ENCODE measurements at places on chromosomes 4 and X.

GRCh38 chr4:2393353-2394270 lies 24.8 kb downstream of the ZFYVE28 start:
- no peak for DNase-seq

DNA sequence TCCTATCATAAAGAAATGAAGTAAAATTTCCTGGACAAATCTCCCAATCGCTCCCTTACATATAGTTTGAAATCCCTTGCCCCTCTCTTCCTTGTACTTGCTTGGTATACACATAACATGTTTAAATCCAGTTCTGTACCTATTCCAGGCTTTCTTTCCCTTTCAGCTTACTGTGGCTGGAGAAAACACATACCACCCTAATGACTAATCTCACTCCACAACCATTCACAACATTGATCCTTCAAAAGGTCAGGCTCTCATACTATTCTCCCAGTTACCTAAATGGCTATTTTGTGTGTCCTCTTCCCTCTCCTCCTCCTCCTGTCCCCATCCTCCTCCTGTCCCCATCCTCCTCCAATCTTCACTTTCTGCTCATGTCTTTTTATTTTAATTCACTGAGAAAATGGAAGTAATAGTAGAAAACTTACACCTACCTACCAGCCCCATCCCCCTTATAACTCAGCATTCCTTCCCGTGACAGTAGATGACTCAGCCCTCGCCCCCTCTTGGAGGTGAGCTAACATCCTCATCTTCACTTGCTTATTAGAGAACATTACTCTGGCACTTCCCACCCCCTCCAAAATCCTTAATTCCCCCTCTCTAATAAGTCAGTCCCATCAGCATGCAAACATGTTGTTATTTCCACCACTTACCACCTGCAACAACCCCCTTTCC lies 77.5 kb downstream of the IL15 start:
- peak; percentile 8 for DNase-seq

GRCh38 chrX:38890963-38891362 lies 89.7 kb downstream of the MID1IP1 start:
- DNase-seq = no peak

DNA sequence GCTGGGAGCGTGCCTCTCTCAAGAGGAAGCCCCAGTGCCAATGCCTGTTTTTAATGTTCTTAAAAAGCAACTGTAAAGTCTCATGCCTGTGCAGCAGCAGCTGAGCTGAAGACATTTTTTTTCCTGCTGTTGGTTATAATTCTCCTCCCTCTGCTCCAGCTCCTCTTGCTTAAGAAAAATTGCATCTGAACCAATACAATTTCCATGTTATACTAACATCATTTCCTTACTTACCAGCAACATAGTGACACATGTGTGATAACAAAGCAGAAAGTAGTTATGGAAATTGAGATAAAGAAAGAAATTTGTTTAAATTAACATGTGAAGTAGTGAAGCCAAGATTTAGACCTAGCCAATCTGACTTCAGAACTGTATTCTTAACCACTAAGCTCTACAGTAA lies 101.4 kb downstream of the TBC1D19 start:
- no peak for DNase-seq

GRCh38 chrX:20313899-20314298 lies 47.2 kb upstream of the RPS6KA3 start:
- peak; percentile 48 for DNase-seq

DNA sequence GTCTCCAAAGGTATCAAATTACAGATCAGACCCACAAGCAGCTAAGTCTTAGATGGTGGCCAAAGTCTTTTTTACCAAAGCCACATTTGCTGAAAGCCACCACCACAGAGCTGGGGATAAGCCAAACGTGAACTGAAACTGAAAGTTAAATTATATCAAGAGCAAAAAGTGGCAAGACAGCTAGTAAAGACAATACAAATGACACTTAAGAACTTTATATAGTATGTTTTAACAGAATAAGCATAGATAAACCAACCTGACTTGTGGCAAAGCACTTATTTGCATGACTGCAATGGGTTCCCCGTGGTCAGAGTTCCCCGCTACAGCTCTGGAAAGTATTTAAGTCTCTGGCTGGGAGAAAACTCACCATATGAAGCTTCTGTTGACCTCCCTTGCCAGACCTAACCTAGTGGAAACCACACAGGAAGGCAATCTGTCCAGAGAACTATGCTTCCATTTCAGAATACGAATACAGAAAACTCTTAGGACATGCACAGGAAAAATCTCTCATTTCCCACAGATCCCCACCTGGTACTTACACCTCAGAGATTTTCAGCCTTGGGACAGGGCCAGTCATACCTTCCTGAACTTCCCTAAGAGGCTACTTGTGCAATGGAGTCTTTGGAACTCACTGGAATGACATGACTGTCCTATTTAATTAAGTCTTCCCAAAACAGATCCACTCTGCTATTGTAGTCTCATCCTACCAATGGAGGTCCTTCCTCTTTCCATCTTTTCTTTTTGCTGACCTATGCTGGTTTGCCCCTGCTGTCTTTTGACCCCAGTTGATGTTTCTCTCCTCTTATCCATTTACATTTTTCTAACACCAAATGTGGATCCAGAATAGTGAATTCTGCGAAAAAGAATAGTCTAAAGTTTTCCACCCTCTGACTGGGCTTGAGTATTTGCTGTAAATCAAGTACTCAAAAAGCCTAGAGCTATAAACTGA lies 225.1 kb downstream of the NR3C2 start:
- peak; percentile 12 for DNase-seq

DNA sequence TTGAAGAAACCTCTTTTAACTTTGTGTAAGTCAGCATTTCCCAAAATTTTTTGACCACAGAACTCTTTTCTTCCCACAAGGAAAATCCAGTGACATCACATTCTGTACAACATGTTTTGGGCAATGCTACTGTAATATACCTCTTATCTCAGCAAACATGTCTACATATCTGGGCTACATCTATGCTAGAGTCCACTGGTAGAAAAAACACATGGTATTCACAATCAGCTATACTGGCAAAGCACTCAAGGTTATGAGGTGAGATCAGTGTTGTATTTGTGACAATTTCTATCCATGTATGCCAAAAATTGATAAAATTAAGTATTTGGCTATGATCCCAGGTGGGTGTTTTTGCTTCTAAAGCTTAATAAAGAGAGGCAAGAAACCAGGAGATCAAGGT lies 98.0 kb downstream of the ATP11C start:
- DNase-seq = no peak

- DNase-seq = no peak
Observed at GRCh38 chrX:72137846-72138495, 6.3 kb upstream of the RTL5 start.

DNA sequence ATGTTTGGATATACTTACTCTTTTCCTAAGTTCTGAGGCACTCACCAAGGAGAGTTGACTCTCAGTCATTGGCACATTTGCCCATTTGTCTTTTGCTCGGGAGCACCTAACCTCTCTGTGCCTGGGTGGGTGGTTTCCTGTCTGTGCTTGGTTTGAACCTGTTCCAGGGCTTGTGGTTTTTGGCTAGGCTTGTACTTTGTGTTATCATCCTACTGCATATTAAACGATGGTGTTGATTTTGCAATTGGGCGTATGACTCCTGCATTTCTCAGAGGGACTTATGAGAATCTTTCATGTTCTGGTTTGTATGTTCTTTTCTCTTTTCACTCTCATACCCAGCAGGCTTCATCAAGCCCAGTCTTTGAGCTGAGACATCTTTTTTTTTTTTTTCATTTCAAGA lies 161.7 kb downstream of the BTC start:
- DNase-seq = peak; percentile 71

DNA sequence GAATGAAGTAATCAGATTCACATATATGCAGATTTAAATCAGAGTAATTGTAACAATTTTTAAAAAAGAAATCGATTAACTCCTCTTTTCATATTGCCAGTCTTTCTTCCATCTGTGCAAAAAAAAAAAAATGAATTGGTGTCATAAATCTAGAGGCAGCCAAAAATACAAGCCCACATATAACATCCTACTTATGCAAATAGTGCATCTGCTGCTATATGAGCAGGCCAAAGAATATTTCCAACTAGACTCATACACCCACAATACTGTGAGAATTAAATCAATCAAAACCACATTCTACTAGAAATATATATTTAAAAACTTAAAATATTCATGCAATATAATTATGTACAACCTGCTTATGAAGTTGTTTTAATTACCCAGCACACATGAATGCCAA lies 298.1 kb upstream of the TRAM1L1 start:
- DNase-seq = no peak

DNA sequence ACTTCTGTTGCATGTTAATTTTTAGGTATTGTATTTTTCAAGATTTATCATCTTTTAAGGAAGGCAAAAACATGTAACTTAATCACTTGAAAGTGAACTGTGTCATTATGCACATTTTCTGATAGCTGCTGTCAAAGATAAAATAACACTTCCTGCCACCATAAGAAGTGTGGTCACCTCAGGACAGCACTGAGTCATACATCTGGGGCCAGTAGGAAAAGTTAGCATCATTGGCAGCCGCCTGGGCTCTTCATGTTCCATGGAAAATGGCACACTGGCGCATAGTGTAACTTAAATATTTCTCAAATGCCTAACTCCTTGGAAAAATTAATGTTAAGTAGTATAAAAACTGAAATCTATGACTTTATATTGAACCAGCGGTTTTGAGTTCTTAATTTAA lies 24.2 kb downstream of the CNKSR2 start:
- DNase-seq = no peak

- no peak for DNase-seq
Observed at GRCh38 chr4:122764071-122764820, 31.7 kb downstream of the BBS12 start.

- DNase-seq = no peak
Observed at GRCh38 chr4:28313729-28314713, 1453.4 kb downstream of the STIM2 start.

DNA sequence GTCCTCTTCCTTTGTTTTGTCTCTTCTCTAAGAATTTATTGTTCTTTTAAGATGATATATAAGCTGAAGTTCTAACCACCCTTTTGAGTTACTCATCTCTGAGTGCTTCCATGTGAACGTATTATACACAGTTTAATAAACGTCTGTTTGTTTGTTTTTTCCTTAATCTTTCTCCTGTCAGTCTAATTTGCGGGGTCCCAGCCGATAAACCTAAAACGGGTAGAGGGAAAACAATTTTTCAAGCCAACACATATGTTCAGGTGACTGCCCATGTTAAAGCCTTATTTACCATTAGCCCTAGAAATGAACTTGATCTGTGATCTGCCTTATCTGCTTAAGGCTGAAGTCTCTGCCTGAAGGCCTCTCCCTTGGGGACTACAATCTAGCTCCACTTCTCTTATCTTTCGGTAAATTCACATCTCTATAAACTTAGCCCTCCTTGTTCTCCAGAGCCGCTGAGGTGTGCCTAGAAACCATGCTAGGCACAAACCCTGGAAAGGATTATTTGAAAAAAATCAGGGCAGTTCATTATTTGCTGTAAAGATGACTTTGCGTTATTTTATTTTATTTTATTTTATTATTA lies 158.8 kb downstream of the CAMK2D start:
- DNase-seq = no peak

DNA sequence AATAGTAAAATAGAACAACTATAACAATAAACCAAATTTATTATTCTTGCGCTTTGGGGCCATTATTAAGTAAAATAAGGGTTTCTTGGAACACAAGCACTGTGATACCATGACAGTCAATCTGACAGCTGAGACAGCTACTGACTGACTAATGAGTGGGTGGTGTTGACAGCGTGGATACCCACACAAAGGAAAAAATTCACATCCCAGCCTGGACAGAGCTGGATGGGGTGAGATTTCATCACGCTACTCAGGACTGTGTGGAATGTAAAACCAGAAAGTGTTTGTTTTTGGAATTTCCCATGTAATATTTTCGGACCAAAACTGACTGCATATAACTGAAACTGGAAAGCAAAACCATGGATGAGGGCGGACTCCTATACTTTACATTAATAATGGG lies 48.8 kb downstream of the IGFBP7 start:
- peak; percentile 44 for DNase-seq

- no peak for DNase-seq
Observed at GRCh38 chrX:66672106-66672505, 33.2 kb upstream of the EDA2R start.

GRCh38 chrX:116009861-116010710 lies 160.5 kb upstream of the AGTR2 start:
- peak; percentile 15 for DNase-seq

- DNase-seq = no peak
Observed at GRCh38 chr4:74278490-74278889, 29.8 kb upstream of the EPGN start.

DNA sequence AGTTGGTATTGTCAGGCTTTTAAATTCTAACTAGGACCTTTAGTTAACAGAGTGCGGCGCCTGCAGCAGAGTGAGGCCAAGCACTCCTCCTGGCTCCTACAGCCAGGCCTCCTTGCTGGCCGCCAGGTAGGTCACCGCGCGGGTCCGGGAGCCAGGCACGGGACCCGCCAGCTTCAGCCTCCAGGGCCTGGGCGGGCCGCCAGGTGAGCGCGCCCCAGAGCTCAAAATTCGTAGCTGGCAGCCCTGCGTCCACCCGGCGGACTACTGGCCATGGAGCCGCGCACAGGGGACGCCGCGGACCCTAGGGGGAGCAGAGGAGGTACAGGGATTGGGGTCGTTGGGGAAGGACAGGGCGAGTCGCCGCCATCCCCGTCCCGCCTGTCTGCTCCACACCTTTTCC lies at the start of gene MAGIX:
TSS of gene MAGIX (plus strand) at position 139 of the 400 bp plus-strand sequence. CDS start at position 271, 132 bp downstream.
- DNase-seq = no peak

- peak; percentile 72 for DNase-seq
Observed at GRCh38 chr4:14400307-14400706, 602.0 kb upstream of the CPEB2 start.

GRCh38 chrX:38271154-38271716 lies 50.6 kb upstream of the SRPX start:
- DNase-seq = no peak

DNA sequence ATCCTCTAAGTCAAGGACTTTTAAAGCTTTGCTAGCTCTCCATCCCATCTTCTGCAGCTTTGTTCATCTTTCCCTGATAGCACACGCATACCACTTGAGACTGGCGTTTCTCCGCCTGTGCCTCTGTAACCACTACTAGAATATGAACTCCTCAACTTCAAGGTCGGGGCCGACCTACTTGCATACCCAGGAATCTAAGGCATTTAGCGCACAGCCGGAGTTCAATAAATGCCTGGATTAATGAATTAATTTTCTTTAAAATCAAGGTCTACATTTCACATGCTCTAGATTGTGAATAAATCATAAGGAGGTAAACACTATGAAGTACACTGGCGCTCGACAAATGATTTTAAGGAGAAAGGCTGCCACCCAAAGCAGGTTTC lies 89.3 kb downstream of the HNRNPD start:
- no peak for DNase-seq

DNA sequence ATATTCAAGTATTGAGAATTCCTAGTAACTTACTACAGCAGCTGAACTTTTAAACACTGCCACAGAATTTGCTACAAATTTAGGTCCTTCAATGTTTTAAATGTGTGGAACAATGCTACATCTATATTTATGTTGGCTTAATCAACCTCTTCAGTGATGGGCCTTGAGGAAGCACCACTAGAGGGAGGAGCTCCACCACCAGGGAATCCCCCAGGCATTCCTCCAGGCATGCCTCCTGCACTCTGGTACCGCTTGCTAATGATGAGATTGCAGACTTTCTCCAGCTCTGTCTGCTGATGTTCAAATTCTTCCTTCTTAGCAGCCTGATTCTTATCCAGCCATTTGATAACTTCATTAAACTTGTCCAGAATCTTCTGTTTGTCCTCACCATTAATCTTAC lies 190.8 kb downstream of the HTR2C start:
- DNase-seq = no peak
